Activated naive CD8-positive, alpha-beta T cell treated with anti-CD3 and anti-CD28 coated beads, Interleukin-2, amount 50 U/mL, for 16 hours (primary cell): ENCODE measurements at places on chromosomes 2 and 18.
A peak's percentile ranks its signal among the peaks of the same experiment; 100 is the strongest.

DNA sequence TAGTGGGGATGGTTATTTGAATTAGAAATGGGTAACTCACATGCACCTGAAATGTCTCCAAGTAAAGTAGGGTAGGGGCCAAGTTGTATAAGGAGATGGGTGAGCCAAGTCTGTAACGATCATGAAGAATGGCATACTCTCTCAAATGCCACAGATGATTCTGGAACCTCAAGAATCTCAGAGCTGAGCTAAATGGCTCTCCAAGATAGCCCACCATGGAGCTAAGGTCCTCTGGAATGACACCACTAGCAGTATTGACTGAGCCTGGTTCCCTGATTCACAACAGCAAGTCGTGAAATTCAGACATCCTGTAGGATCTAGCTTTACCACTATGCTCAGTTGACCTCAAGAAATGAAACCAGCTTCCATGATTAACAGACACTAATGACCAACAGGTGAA is 115.9 kb upstream of the EPAS1 start:
- no peak for DNase-seq

DNA sequence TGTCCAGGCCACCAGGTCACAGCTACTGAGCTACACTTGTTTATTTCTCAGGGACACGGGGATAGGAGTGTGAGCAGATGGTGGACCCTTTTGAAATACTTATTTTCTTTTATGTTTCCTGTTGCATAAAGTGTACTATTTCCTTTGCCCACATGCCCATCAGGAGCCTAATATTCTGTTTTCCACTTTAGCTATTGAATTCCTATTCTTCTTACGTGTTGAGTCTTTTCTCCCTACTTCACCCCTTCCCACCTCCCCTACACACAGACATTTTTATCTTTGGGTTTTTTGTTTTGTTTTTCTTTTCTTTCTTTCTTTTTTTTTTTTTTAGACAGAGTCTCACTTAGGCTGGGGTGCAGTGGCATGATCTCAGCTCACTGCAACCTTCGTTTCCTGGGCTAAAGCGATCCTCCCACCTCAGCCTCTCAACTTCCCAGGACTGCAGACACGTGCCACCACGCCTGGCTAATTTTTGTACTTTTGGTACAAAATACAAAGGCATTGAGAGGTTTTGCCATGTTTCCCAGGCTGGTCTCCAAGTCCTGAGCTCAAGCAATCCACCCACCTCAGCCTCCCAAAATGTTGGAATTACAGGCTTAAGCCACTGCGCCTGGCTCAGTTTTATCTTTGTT is 5.2 kb upstream of the GPR55 start:
- DNase-seq = no peak

- no peak for DNase-seq
Observed at GRCh38 chr2:27922842-27923241, 32.3 kb downstream of the BABAM2 start.

DNA sequence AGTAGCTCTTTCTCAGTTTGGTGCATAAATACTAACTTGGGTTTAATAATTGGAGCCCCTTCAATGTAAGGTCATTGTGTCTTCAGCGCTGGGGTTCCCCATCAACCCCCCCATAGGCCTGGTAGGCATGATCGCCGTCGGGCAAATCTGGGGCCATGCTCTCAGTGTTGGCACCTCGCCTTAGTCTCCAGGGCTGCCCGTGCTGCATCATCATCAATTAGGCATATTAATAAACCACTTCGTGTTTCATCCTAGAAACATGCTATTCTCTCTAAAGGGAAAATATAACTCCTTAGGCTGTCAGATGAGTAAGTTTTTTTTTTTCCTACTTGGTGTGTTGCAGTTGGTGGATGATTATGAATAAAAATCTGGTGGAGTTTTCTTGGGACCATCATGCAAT is 96.7 kb upstream of the IL1R2 start:
- no peak for DNase-seq

- DNase-seq = no peak
Observed at GRCh38 chr2:241359481-241360045, 3.5 kb downstream of the FARP2 start.

DNA sequence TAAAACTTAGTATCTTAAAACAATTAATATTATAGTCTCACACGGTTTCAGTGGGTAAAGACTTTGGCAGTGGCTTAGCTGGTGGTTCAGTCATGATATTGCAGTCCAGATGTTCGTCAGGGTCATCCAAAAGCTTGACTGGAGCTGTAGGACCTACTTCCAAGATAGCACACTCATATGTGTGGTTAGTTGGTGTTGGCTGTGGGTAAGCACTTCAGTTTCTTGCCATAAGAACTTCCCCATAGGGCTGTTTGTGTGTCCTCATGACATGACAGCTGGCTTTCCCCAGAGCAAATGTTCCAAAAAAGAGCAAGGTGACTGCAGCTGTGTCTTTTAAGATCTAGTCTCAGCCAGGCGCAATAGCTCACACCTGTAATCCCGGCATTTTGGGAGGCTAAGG is 48.5 kb upstream of the EPC2 start:
- DNase-seq = no peak

- no peak for DNase-seq
Observed at GRCh38 chr2:2564300-2565078, 233.4 kb upstream of the MYT1L start.

- peak; percentile 34 for DNase-seq
Observed at GRCh38 chr2:181456660-181457120, 496 bp upstream of the ITGA4 start.
